Amniotic epithelial cell (primary cell): ENCODE measurements at places on chromosomes 5 and 9.
A peak's percentile ranks its signal among the peaks of the same experiment; 100 is the strongest.

GRCh38 chr5:73306741-73307275, 133.8 kb downstream of the TMEM174 start:
- peak; percentile 35 for DNase-seq

- no peak for DNase-seq
Measured at GRCh38 chr5:90853750-90854149, 295.2 kb downstream of the ADGRV1 start.

GRCh38 chr5:126692971-126693370, 84.0 kb upstream of the LMNB1 start:
- no peak for DNase-seq

DNA sequence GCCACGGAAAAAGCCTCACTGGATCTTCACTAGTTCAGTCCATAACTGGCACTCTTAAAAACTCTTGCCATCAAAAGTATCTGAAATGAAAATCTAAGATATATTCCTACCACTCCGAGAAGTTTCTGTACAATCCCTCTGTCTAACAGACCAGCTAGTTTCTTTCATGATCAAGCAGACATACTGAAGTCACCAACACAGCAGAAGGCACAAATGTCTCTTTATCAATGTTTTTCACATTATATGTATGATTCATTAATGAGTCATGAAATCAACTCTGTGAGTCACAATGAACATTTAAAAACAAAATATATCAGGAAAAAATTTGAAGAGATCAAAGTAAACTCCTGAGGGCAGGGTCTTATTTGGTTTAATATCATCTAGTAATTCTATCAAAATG, 50.8 kb downstream of the F2R start:
- no peak for DNase-seq

GRCh38 chr9:133687856-133688761, 50.0 kb downstream of the SARDH start:
- DNase-seq, result no peak

DNA sequence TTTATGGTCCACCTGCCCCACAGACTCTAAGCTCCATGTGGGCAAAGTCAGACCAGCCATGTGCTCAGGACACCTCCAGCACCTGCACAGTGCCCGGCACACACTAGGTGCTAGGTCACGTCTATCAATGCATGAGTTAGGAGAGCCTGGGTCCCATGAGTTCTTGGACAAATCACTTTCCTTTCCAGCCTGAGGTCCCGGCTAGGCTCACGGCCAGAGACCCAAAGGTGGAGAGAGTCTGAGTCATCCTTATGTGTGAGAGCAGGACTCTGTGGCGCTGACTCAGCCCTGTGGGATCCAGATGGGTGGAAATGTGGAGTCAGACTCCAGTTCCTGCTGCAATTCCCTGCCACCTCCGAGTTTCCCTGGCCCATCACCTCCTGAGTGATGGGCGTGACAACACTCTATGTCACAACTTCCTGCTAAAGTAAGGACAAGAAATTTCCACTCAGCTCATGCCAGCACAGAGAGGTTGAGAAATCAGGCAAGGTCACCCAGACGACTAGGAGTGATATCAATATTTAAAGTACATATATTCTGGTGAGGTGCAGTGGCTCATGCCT, 2.5 kb upstream of the ST6GALNAC4 start:
- peak; percentile 97 for DNase-seq

- no peak for DNase-seq
Measured at GRCh38 chr9:90822866-90823265, 21.2 kb downstream of the SYK start.

DNA sequence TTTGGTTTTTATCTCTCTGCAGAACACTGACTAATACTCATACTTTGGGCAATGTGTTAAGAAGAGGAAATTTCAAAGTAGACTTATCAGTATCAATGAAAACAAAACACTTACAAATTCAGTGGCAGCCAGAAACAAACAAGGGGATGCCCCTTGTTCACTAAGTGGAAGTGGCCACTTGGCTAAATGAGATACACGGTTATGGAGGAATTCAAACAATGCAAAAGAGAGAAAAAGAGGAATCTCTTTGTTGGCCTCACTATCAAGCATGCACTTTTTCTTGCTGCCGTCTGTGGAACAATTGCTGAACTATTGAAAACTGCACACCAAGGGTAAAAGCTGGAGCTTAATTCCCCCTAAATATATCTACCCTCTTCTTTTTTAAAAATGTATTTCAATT, 2044.9 kb upstream of the CDH6 start:
- no peak for DNase-seq

DNA sequence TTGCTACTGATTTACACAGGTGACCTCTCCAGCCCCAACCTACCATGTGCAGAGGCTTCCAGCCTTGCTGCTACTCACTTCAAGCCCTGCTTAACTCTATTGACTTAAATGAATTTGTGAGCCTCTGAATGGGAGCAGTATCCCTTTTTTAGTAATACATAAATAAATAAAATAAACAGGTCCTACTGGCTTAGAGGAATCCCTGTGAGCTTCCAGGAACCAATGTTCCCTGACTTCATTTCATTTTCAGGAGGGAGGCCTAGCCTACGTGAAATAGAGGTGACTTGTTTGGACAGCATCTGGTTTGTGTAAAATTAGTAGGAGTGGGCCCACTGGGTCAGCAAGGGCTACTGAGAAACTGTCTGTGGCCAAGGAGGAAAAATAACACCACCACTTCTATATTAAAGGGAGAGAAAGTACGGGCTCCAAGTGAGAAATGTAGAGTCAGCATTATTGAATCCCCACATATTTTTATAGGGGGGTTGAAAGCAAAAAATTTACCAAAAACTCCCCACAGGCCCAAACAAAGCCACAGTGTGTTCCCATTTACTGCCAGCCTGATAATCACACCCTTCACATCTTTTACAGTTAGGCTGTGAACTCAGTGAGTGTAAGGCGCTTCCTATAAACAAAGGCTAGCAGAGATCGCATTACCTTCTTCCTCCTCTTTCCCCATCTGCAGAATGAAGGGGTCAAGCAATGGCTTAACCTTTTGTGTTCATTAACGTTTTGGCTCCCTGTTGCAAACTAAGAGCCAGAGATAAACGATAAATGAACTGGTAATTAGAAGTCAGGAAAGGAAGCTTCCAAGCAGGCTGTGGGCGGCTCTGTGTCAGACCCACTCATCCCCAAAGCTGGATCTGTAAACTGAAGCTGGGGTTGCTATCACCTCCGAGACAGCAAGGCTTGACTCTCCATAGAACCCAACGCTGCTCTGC, 138.8 kb upstream of the LIFR start:
- peak; percentile 96 for DNase-seq

GRCh38 chr9:72524820-72525540, 3.6 kb downstream of the TMC1 start:
- DNase-seq, result peak; percentile 91

DNA sequence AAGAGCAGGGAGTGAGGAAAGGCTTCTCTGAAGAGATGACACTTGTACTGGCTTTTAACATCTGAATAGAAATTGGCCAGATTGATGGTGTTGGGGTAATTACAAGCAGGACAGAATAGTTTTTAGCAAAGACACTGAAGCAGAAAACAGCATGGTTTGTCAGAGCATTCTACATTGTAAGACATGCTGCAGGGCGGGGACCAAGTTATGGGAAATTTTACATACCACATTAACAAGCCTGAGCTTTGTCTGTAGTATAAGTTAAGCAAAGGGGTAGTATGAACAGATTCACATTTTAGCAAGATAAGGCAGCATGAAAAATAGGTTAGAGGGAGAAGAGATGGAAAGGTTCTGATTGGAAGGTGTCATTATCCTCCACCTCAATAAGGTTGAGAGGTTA, 66.5 kb downstream of the JMY start:
- DNase-seq, result no peak

- no peak for DNase-seq
Measured at GRCh38 chr5:78974011-78974410, 11.1 kb downstream of the ARSB start.

DNA sequence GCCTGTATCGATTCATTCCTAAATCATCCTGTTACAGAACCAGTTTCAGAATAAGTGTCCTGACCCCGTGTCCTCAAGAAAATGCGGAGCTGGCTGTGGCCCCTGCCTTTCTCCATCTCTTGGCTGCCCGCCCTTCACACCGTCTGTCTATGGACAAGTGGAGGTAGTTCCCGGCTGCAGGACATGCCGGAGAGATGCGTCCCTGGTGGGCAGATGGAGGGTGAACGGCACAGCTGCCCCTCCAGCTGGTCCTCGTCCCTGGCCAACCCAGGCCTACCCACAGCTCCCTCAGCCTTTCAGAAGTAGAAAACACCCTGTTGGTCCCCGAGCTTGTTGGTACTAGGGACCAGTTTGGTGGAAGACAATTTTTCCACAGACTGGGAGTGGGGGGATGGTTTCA, 14.8 kb upstream of the EXOC3 start:
- DNase-seq, result no peak

DNA sequence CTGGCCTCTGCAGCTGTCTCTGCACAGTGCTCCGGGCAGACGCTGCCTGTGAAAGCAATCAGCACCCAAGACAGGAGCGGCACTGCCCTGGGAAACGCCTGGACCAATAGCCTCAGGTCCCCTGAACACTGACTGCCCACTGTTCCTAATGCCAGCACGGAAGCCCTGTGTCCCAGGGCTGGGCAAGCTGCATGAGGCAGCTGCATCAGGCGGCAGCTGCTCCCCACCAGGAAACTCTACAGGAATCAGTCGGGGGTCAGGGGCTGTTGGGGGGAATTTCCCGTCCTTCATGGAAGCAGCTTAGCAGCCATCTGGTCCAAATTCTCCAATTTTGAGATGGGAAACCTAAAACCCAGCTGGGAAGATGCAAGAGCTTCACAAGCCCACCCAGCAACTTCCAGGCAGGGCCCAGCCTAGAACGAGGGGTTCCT, 118.6 kb downstream of the VAV2 start:
- no peak for DNase-seq

DNA sequence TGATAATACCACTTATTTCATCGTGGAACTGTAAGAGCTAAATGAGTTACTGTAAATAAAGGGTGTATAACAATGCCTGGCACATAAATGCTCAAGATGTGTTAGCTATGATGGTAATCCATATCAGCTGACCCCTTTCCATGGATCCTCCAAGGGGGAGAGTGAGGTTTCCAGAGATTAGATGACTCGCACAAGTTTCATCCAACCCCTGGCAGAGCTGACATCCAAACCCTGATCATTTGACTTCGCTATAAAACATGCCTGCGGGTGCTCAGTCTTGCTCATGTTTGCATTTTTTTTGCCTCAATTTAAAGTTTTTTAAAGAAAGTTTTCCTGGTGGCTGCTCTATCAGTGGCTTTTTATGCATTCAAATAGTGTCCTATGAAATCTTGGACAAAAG, 145.7 kb upstream of the SMIM23 start:
- peak; percentile 11 for DNase-seq

- DNase-seq, result peak; percentile 46
Measured at GRCh38 chr5:78908173-78909061, 76.7 kb downstream of the ARSB start.

DNA sequence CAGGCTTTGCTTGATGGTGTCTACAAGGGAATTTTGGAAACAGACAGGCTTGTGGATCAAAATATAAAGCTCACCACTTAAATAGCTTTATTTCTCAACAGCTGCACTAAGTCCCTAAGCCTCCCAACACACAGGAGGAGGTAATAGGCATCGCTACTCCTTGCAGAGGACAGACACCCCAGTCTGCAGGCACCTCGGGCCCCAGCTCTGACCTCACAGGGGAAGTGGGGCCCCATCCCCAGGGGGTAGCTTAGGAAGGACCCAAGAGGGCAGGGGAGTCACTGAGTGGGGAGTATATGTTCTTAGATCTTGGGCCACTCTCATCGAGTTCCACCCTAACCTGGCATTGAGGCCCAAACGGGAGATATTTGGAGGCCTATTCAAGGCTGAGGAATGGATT, 66.7 kb upstream of the XPA start:
- no peak for DNase-seq

GRCh38 chr9:133981958-133982681, 10.0 kb downstream of the VAV2 start:
- no peak for DNase-seq

DNA sequence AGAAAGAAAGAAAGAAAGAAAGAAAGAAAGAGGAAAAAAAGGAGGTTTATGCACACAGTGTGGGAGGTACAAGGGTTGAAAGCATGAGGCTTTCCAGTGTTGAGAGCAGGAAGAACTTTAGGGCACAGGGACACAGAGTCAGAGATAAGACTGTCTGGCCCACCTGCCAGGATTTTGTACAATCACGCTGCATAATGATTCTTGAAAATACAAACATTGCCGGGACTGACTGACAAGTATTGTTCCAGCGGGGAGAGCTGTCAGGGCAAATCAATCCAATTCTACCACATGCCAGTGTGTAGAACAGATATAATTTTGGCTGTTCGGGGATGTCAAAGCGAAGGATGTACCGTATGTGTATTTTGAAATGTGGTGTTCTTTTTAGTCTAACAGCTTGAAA, 254.7 kb downstream of the NTRK2 start:
- DNase-seq, result no peak

DNA sequence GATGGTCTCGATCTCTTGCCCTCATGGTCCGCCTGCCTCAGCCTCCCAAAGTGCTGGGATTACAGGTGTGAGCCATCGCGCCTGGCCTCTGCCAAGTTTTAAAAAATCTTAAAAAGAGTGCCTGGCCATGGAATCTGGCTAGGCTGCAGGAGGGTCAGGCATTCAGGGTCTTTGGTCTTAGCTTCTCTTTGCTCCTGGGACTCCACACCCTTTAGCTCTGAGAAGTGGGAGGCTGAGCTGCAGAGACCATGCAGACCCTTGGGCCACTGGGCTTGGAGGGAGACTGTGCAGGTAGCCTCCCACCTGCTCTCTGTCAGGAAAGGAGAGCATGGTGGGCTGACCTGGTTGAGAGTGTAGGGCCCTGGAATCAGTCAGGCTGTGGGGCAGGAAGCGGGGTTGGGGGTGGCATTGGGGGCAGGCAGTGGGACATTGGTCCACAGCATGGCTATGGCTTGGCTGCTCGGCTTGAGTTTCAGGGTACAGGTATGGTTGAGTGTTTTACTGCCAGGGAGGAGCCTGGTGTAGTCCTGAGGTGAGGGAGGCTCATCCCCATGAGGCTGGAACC, 20.8 kb downstream of the PHF2 start:
- no peak for DNase-seq

DNA sequence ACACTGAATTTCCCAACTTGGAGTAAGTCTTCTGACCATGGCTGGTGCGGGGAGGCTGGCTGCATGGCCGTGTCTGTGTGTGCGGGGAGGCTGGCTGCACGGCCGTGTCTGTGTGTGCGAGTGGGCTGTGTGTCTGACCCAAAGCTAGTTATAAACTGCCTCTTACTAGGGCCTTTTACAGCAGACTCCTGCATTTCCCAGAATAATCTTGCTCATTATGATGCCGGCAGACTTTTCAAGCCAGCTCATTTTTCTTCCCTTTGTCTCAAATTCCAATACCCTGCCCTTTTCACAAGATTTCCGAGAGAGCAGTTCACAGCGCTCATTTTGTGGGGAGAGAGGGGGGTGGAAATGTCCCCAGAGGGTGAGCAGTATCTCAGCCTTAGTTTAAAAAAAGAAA, 470.7 kb upstream of the BRINP1 start:
- DNase-seq, result no peak

GRCh38 chr9:128243215-128244018, 32.4 kb downstream of the GOLGA2 start:
- DNase-seq, result no peak

DNA sequence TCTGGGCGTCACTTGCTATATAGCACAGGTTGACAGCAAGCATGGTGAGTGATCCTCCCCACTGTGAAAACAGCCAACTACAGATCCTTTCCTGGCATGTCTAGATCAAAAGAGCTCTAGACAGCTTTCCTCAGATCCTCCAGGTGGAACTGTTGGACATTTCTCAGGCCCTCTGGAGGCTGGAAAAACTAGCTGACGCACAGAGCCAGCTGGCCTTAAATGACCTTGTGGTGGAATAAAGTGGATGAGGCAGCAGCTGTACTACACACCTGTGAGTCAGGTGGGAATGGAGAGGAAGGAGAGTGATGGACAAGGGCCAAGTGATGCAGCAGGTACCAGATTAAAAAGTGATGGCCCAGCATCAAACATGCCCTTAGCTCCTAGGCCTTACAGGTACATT, 172.7 kb downstream of the TRIM32 start:
- no peak for DNase-seq
